ENCODE measurements at places on chromosomes 16 and 17.

GRCh38 chr17:74271901-74272561 lies 2.0 kb upstream of the DNAI2 start:
- no peak for DNase-seq

GRCh38 chr17:57881783-57882351 lies 32.0 kb upstream of the MRPS23 start:
- no peak for DNase-seq

GRCh38 chr17:6421700-6422604 lies 13.0 kb downstream of the AIPL1 start:
- peak; percentile 70 for DNase-seq

- no peak for DNase-seq
Measured at GRCh38 chr17:31595666-31596381, 204.3 kb downstream of the RAB11FIP4 start.

DNA sequence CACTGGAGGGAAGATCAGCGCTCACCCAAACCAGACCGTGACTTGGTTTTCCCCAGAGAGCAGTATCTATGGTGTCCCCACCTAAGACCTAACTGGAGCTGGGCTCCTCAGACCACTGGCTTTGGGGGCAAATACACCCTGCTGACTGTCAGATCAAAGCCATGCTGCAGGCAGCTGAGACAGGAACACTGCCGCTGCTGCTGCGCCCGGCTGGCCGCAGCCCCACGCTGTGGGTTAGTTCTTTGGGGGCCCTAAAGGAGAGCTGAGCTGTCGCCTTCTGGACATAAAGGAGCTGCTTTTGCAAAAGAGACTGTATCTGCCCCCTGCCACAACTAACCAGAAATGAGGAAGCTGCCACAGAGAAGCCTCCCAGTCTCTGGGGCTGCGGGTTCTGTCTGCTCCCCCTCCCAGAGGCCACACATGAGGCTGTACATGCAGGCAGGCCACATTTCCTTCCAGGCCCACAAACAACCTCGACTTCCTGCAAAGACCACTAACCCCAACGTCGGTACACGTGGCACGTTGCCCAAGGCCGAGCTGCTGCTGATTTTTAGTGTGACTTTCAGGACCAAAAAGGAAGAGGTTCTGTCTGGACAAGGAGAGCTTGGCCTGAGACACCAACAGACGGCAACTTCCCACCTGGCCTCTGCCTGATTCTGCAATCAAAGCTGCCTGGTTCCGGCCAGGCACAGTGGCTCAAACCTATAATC lies 18.2 kb upstream of the ABR start:
- peak; percentile 51 for DNase-seq

GRCh38 chr17:38591759-38592241 lies 14.0 kb downstream of the SRCIN1 start:
- no peak for DNase-seq

DNA sequence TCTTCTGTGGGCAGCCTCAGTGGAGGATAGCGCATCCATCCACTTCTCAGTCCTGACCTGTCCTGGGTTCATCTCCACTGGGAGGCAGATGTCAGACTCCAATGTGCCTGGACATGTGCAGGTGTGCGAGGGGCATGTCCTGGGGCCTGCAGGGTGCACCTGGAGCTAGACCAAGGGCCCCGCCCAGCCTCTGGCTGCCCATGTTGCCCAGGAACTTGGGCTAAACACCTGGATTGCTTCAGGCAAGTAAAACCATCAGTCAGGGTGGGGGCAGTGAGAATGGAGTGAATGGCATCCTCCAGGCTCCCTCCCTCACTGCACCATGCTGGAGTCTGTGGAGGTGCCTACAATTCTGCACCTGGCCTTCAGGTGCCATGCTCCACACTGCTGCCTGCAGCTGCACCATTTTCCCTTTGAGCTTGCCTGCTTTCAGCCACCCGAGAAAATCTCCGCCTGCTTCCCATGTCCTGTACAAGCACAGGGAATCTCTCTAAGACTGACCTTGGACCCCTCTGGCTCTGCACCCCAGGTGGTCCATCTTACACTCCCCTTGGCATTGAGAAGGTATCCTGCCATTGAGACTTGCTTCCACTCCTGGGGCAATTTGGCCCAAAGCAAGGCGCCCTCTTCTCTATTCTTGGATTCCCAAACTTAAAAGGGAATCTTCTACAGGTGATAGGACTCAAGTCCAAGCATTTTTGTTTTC lies 2.1 kb upstream of the MFSD6L start:
- DNase-seq = no peak

- no peak for DNase-seq
Measured at GRCh38 chr17:36204724-36205500, 6.0 kb upstream of the CCL4L2 start.

- DNase-seq = no peak
Measured at GRCh38 chr16:53678756-53679343, 24.8 kb downstream of the RPGRIP1L start.

GRCh38 chr16:9112166-9112843 lies 20.9 kb downstream of the HAPSTR1 start:
- DNase-seq = no peak

DNA sequence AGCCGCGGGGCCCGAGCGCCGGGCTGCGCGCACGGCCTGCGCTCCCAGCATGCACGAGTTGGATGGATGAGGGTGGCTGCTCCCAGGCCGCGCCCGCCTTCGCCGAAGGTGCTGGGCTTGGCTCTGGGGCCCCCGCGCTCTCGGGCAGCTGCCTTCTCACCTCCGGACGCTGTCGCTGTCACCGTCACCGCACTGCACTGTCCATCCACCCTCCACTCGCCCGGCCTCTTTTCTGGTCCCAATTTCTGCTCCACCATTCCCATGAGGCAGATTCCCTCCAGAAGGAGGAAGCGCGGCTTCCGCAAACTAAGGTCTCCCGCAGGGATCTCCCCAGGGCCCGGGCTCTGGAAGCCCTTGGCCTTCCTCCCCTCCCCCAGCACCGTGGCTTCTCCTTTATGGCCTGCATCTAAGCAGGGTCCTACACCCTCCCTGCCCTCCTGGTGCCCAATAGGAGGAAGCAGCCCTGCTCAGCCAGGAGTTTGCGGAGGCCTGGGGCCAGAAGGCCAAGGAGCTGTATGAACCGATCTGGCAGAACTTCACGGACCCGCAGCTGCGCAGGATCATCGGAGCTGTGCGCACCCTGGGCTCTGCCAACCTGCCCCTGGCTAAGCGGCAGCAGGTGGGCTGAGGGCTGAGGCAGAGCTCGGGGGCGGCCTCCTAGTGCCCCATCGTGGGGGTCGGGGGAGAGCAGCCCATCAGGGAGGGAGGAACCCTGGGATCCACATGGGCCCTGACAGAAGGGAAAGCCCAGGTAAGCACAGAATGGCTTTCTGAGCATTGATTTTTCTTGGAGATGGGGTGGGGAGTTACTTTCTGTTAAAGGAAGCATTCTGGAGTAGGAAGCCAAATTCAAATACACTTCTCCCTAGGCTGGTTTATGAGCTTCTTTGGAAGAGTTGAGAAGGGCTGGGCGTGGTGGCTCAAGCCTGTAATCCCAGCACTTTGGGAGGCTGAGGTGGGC lies 899 bp downstream of the ACE start:
- no peak for DNase-seq

DNA sequence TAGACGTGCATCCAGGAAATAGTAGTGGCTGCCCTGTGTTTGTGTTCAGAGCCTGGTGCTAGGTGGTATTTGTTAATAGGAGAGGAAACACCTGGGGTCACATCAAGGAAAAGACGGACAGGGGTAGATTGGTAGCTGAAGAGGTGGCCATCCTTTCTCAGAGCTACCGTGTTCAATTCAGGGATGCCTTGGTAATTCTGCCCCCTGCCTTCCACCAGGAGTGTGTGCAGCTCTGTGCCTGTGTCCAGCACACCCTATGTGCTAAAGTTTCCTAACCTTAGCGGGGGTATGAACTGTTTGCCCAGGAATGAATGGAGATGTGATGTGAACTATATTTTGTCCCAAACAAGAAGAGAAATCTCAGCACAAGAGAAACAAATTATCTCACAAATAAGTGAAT lies 174.1 kb upstream of the MPHOSPH6 start:
- DNase-seq = no peak

DNA sequence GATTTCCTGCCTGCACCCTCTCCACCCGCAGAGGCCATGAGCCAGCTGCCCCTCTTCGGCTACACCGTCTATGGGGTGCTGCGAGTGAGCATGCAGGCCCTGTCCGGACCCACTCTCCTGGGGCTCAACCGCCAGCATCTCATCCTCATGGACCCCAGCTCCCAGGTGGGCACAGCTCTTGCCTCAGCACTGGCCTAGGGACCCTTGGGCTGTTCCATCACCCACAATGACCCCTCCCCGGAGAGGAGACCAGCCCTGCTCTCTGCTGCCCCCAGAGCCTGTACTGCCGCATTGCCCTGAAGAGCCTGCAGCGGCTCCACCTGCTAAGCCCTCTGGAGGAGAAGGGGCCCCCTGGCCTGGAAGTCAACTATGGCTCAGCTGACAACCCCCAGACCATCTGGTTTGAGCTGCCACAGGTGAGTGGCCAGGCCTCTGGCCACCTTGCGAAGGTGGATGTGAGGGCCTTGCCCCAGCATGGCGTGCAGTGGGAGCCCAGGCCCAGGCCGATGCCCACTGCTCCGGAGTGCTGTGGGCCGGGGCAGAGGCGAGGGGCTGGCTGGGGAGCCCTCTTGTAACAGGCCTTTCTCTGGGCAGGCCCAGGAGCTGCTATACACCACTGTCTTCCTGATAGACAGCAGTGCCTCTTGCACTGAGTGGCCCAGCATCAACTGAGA lies 7.3 kb upstream of the SMIM5 start:
- DNase-seq = no peak

DNA sequence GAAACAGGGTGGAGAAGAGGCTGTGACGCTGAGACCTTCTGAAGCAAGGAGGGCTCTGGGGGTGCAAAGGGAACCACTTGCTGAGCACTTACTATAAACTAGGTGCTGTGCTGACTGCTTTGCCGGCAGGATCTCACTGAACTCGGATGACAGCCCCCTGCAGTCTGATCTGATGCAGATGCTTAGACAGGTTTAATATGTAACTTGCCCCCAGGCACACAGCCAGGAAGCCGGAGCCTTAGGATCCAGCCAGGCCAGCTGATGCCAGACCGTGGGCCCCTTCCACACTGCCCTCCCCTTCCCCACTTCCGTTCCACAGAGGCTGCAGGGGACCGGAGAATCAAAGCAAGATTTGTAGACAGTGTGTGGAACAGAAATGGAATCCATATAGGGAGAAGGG lies 23.1 kb downstream of the SPACA3 start:
- no peak for DNase-seq

GRCh38 chr16:57403965-57404817 lies at the start of gene CCL17:
Gene CCL17 (plus strand): TSS chr16:57404767. CDS start chr16:57413933, 9,166 bp downstream.
- no peak for DNase-seq

DNA sequence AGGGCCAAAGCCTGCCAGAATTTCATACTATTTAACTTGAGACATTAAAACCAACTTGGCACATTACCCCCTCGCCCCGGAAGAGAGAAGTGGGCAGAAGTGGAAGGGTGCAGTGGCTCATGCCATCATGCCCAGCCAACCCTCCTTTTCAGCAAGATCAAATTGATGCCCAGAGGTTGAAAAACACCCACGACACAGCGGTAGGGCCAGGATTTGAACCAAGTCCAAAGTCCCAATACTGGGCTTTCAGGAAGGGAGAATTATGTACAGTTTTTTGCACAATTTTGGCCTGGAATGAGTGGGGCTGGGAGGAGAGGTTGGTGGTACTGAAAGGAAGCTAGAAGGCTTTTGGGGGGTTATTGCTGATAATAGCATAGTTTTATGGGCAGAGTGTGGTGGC lies 11.0 kb downstream of the PDP2 start:
- no peak for DNase-seq

DNA sequence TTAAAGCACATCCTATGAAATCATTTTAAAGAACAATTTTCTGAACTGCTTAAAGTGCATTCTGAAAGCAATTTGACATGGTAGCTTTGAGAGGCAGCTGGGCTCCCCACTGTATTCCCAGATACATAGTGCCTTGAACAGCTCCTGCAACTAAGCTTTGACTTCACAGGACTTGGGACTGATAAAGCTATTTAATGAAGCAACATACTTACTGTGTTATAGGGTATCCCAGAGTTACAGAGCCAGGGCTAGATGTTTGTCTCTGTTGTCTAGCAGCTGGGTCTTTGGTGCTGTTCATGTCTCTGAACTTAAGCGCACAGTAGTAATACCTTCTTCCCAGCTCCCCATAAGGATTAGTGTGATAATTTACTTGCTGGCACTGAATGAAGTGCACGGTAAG lies 862 bp downstream of the ACSM1 start:
- DNase-seq = no peak

GRCh38 chr16:34801875-34802274 lies 1342.5 kb downstream of the TP53TG3F start:
- no peak for DNase-seq

DNA sequence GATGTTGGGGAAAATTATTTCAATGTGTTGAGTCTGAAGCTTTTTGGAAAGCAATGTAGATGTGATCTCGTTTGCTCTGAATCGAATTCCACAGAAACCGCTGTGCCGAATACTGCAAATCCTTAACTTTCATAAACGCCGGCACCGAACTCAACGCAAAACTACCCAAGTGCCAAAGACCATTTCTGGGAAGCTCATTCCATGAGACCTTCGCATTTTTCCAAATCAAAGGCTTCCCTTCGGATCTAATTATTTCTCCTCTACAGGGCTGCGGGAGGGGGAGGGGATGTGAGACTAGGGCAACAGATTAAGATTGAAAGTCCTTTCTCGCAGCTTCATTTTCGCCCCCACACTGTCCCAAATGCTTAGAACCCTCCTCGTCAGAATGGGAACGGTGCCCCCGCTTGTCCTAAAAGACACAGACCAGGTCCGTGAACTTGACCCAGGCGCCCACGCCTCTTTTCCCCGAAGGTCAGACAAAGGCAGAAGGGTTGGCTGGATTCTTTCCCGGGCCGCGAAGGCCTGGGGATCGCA lies 4.0 kb downstream of the PRAC1 start:
- DNase-seq = no peak

DNA sequence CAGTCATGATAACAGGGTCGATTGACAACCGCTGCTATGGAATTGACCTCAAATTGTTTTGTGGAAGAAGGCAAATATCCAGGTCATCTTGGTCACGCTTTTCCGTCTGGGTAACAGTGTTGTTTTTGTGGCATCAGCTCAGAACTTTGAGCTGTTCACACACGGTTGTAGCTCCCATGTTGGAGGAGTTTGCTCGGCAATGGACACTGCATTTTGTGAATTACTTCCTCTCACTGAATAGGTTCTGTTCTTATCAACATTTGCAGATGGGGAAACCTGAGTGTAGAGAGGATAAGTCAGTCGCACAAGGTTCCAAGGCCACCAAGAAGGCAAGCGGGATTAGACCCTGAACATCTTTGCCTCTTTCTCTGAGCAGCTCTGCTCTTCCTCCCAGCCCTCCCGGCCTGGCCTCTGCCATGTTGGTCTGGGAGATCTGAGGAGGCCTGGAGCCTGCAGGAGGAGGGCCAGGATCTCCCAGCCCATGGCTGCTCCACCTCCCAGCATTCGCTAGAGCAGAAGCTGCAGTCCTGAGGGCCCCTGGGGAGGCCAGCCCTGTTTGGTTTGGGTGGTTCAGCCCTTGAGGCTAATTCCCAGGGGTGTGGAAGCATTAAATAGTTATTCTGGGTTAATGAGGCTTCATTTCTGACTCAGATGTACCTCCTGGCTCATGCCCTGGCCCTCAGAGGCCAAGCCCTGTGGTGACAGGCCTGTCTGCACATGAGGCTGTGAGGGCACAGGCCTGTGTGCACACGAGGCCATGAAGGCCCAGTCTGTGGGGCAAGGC lies 154.1 kb upstream of the PLCG2 start:
- DNase-seq = no peak

Data from activated CD8-positive, alpha-beta memory T cell treated with anti-CD3 and anti-CD28 coated beads, Interleukin-2, amount 50 U/mL, for 4 hours (primary cell).